ENCODE measurements at places on chromosomes 3 and 15.

DNA sequence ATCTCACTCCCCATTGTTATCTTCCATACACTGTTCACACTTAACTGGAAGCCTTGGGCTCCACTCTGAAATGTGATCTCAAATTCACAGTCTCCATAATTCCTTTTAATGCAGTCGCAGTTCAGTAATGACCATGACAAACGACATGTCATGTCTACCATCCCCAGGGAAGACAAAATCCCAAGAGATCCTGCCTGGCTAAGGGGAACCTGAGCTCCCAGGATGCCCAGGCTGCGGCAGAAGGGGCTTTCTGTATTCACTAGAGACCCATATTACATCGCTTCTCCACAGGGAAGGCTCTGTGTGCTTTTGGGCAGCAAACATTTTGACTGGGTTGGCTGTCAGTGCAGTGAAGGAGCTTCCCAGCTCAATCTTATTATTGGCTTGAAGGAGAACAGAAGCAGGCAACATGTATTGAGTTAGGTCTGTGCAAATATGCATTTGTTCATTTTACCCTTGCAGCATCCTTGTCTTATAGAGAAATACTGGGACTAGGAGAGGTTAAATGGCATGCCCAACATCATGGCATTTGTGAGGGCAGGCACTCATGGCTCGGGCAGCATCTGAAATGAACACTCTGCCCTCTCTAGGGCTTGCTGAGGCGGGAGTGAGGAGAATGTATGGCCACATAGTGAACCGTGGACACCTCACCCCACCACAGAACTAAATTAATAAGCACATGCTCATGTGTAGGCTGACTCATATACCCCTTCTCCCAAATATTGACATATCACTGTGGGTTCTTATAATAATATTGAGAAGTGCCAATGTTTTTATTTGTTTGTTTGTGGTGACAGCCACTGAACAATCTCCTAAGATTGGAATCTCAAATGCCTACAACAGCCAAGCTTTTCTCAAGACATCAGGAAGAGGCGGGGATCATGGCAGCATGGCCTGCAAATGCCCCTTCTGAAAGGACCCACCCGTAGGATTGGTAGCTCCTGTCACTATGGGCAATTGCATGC lies 141.6 kb upstream of the FOXB1 start:
- no peak overlapping the region for H3K27ac ChIP-seq
- H3K4me1 ChIP-seq, result no peaks in the 10 kb centered on the region
- DNase-seq, result no peak
- no peaks in the 10 kb centered on the region for H3K36me3 ChIP-seq
- no peaks in the 10 kb centered on the region for H3K27me3 ChIP-seq
- H3K4me3 ChIP-seq, result no peak overlapping the region

DNA sequence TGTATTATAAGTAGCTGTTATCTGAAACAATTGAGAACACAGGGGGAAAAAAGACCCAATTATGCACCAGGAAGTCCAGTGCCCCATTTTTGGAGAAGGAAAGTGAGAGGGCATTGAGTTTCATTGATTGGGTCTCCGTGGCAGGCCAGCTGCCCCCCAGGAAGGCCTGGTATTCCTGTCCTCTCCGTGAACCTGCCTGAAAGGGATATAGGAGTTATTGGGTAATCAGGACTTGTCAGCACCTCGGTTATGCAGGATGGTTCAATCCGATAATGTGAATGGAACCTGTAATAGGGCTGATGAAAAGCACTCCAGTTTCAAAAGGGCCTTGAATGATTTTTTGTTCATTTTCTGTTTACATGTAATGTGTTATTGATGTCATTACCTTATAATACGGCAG lies 122.0 kb upstream of the RARB start:
- no peaks in the 10 kb centered on the region for H3K4me1 ChIP-seq
- no peaks in the 10 kb centered on the region for H3K27me3 ChIP-seq
- no peak for DNase-seq
- no peaks in the 10 kb centered on the region for H3K36me3 ChIP-seq

DNA sequence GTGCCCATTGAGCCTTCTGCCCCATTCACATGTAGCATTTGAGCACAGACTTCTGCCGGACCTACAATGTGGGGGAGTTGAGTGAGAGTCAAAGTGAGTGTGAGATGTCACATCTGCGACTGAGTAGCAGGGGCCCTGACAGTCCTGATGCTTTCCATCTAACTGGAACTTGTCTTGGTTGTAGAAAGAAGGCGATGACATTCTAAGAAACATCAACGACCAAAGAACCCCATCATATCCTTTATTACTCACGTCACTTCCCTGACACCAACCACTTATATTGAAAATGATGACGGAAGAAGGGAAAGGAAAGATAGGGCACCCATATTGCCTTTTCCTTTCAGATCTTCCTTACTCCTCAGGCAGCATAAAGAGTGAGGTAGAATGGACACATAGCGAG lies 30.5 kb downstream of the SMAD3 start:
- H3K27me3 ChIP-seq, result no peaks in the 10 kb centered on the region
- peak overlapping the region; percentile 100 for H3K27ac ChIP-seq
- no peak overlapping the region for H3K4me3 ChIP-seq
- peaks cover 19% of the 10 kb centered on the region for H3K36me3 ChIP-seq
- no peak for DNase-seq
- H3K4me1 ChIP-seq, result peaks cover 100% of the 10 kb centered on the region

GRCh38 chr15:64522226-64522823 lies 61.9 kb downstream of the ZNF609 start:
- peaks cover 26% of the 10 kb centered on the region for H3K4me1 ChIP-seq
- H3K27me3 ChIP-seq, result no peaks in the 10 kb centered on the region
- no peak overlapping the region for H3K4me3 ChIP-seq
- no peak for DNase-seq

DNA sequence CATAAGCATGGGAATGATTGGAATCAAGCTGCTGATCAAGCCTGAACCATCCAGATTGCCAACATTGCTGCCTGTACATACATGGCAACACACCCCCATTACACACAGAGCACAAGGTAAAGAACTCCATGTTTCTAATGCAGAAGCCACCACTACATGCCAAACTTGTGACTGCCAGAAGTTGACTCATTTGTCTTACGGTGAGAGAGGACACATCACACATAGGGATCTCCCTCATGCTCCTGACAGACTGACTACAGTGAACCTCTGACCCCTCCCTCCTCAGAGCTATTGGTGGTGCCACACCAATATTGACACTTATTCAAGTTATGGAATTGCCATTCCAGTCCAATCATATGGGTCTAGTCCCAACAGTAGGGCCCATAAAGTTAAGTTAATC lies 42.3 kb downstream of the EFHB start:
- peaks cover 7% of the 10 kb centered on the region for H3K4me1 ChIP-seq
- no peaks in the 10 kb centered on the region for H3K36me3 ChIP-seq
- no peak overlapping the region for H3K4me3 ChIP-seq
- DNase-seq, result no peak
- H3K27me3 ChIP-seq, result no peaks in the 10 kb centered on the region

DNA sequence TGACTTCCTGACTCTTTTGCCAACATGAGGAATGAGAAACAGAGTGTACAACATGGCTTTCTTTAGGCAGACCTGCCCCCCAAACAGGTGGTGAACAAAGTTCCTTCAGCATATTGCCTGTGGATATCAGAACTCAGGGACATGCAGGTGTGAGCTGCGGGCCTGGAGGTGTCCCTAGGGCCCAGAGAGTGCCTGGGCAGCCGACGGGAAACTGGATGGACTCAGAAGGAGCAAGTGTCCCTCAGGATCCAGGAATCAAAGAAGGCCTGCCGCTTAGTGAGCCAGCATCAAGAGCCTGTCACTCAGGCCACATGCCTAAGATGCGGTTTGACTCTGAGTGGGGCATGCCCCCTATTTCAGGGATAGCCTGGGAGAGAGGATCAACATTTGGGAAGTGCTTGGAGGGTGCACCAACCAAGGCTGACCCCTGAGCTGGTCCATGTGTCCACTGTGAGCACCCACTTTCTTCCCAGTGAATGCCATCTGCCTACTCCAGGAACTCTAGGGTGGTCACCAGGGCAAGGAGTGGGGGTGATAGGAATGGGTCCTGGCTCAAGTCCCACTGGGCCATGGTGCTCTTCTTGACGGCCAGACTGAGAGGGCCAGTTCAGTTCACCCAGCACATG lies 16.1 kb upstream of the POLR2M start:
- no peaks in the 10 kb centered on the region for H3K27me3 ChIP-seq
- H3K36me3 ChIP-seq, result no peaks in the 10 kb centered on the region
- H3K27ac ChIP-seq, result no peak overlapping the region
- no peak for DNase-seq
- H3K4me1 ChIP-seq, result no peaks in the 10 kb centered on the region

DNA sequence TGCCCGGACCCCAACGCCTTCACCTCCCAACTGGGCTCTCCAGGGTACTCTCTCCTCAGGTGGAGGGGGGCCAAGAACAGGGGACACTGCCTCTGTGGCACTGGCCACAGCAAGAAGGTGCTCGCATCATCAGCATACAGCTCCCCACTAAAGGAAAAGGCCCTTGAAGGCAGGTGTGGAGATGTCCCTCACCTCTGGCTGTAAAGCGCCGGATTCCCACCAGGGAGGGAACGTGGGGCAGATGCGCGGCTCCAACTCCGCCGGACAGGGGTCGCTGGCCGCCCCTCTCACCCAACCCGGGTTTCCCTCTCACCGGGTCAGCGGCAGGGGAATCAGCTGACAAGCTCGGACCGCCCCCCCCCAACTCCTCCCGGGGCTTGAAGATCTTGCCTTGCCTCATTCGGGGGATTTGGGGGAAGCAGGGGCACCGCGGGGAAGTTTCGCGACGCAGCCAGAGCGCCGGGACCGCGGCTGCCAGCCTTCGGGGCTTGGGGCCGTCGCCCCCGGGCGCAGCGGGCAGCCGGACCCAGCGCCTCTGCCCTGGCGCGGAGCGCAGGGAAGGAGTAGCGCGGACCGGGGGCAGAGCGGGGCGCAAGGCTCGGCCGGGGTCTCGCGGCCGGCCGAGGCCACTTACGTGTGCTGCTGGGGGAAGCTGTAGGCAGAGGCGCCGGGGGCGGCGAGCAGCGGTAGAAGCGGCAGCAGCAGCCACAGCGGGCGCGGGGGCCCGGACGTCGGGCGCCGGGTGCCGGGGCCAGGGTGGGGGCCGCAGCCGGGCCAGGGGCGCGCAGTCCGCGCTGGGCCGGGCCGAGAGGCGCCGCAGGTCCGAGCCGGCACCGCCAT lies 630 bp downstream of the CACNA2D2 start:
- H3K27me3 ChIP-seq, result no peaks in the 10 kb centered on the region
- no peak for DNase-seq
- H3K4me3 ChIP-seq, result peak overlapping the region; percentile 16
- H3K4me1 ChIP-seq, result no peaks in the 10 kb centered on the region
- H3K36me3 ChIP-seq, result no peaks in the 10 kb centered on the region

- peaks cover 6% of the 10 kb centered on the region for H3K4me1 ChIP-seq
- H3K36me3 ChIP-seq, result no peaks in the 10 kb centered on the region
- H3K27me3 ChIP-seq, result no peaks in the 10 kb centered on the region
- H3K4me3 ChIP-seq, result no peak overlapping the region
- no peak for DNase-seq
- H3K27ac ChIP-seq, result no peak overlapping the region
Measured at GRCh38 chr15:45203182-45203581, 15.4 kb upstream of the SHF start.

GRCh38 chr3:184912163-184912562 lies 100.2 kb downstream of the VPS8 start:
- H3K4me1 ChIP-seq, result no peaks in the 10 kb centered on the region
- H3K36me3 ChIP-seq, result no peaks in the 10 kb centered on the region
- H3K27ac ChIP-seq, result no peak overlapping the region
- H3K27me3 ChIP-seq, result no peaks in the 10 kb centered on the region
- DNase-seq, result no peak
- H3K4me3 ChIP-seq, result no peak overlapping the region

- DNase-seq, result no peak
- no peaks in the 10 kb centered on the region for H3K36me3 ChIP-seq
- no peak overlapping the region for H3K27ac ChIP-seq
Measured at GRCh38 chr3:155097009-155097349, 16.9 kb downstream of the MME start.

- H3K4me1 ChIP-seq, result peaks cover 17% of the 10 kb centered on the region
- H3K4me3 ChIP-seq, result no peak overlapping the region
- no peaks in the 10 kb centered on the region for H3K36me3 ChIP-seq
- H3K27me3 ChIP-seq, result no peaks in the 10 kb centered on the region
- H3K27ac ChIP-seq, result no peak overlapping the region
- DNase-seq, result no peak
Measured at GRCh38 chr3:53503195-53503594, 8.8 kb downstream of the CACNA1D start.

DNA sequence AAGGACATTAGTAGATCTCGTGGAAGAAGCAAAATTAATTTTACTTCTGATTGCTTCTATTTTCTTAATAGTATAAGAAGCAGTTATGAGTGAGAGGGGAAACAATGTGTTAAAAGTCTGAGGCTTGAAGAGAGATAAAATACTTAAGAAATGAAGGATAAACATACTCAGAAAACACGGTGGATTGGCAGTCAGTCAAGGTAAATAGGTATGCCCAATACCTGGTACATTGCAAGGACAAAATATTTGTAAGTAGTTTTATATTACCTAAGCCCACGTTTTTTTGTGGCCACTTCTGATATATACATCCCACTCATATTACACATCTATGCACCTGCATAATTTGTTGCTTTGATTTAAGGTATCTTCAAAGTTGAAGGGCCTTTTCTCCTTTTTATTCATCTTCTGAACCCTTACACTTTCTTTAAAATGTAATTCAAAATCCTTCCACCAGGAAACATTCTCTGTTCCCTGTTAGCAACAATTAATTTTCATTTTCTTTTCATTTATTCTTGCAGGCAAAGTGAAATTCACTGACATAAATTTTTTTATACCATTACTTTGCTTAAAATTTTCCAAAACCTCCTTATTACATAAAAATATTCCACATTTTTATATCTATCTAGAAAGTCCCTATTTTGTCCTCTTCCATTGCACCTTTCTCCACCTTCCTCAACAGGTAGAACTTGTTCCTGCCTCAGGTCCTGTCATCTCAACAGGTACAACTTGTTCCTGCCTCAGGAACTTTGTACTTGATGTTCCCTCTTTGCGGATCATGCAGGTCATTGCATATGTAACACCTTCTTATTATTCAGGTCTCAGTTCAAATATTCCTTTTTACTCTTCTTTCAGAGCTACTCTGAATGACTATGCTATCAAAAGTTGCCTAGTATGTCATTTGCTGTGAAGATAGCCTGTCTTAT lies 755.7 kb upstream of the ALCAM start:
- no peak overlapping the region for H3K4me3 ChIP-seq
- H3K36me3 ChIP-seq, result no peaks in the 10 kb centered on the region
- H3K27me3 ChIP-seq, result no peaks in the 10 kb centered on the region
- DNase-seq, result no peak
- H3K4me1 ChIP-seq, result no peaks in the 10 kb centered on the region

- no peak overlapping the region for H3K27ac ChIP-seq
- H3K36me3 ChIP-seq, result no peaks in the 10 kb centered on the region
- no peak for DNase-seq
- H3K27me3 ChIP-seq, result no peaks in the 10 kb centered on the region
Measured at GRCh38 chr3:37920156-37920699, 58.5 kb downstream of the CTDSPL start.
